ENCODE measurements at places on chromosomes 6 and 20.
A peak's percentile ranks its signal among the peaks of the same experiment; 100 is the strongest.

- DNase-seq: no peak
Measured at GRCh38 chr20:2458919-2459499, 11.6 kb downstream of the SNRPB start.

DNA sequence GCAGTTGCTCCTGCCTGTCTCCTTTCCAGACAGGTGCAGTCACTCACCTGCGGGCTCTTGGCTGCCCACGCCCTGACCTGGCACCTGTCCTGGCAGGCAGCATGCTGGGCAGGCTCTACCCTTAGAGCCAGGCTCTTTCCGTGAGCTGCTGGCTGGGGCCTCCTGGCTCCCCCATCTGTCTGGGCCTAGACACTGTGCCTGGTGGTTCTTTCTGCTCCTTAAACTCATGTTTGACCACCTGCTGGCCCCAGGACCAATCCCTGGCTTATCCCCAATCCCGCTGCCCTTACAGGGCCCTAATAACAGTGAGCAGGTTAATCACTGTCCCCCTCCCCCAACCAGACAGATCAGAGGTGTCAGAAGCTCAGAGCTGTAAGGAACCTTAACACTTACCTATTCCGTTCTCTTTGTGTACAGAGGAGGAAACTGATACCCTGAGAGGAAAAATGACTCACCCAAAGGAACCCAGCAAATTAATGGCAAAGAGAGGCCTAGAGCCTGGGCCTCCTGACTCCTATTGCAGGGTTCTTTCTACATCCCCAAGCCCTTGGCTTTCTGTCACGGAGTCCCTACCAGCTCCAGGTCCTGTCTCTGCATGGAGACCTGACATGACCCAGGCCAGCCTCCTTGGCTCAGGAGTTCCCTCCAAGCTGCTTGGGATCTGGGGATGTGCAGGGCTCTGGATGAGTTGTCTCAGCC lies 54.7 kb downstream of the RAB44 start:
- DNase-seq: peak; percentile 36

- no peak for DNase-seq
Measured at GRCh38 chr20:52532674-52533073, 341.1 kb upstream of the ZFP64 start.

- no peak for DNase-seq
Measured at GRCh38 chr6:11322252-11322885, 89.9 kb upstream of the NEDD9 start.

- DNase-seq: no peak
Measured at GRCh38 chr6:21742238-21742660, 148.7 kb downstream of the SOX4 start.

- DNase-seq: peak; percentile 96
Measured at GRCh38 chr6:15063253-15063853, 182.5 kb upstream of the JARID2 start.

- DNase-seq: peak; percentile 20
Measured at GRCh38 chr6:169851641-169852503, 100.5 kb downstream of the ERMARD start.

GRCh38 chr6:44663860-44664634 lies 276.5 kb downstream of the CDC5L start:
- no peak for DNase-seq

- DNase-seq: no peak
Measured at GRCh38 chr6:27406085-27406484, 17.5 kb downstream of the ZNF391 start.

- DNase-seq: no peak
Measured at GRCh38 chr20:4569092-4569491, 152.6 kb upstream of the PRND start.

DNA sequence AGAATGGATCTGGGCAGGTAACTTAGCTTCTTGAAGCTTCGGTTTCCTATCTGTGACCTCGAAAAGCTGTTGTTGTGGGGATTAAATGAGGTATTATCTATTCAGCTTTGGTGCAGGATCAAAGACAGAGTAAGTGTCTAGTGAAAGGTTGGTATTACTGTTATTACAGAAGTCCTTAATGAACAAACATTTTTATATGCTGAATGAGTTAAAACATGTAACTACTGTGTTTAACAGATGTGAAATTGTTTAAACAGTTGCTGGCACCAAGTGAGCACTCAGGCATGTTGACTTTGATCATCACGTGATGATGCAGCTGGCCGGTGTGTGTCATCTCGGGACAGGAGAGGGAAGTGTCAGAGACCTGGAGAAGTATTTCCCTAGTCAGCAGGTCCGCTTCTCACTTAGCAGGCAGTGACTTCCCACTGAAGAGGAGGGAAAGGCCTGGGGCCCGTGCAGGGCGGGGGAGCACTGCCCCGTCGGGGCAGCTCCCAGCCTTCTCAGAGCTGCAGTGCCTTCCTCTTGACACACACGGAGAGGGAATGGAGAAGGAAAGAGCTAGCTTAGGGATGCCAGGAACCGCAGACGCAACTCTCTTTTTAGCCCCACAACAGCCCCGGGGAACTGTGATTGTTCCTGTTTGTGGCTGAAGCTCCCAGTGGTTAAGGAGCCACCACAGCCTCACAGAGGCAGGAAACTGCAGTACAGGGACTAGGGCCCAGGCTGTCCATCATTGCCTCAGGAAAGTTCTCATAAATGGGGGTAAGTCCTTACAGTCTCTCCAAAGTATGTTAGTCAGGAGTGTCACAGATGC lies 18.0 kb downstream of the TUBB2A start:
- peak; percentile 88 for DNase-seq

GRCh38 chr6:41161380-41161779 lies 1.5 kb downstream of the TREM2 start:
- no peak for DNase-seq
